Heart left ventricle (tissue), 16 donors: ENCODE measurements at places on chromosomes 3 and 15.

GRCh38 chr3:184345317-184346144 lies 8.1 kb downstream of the FAM131A start:
- peak; percentile 80 for DNase-seq

DNA sequence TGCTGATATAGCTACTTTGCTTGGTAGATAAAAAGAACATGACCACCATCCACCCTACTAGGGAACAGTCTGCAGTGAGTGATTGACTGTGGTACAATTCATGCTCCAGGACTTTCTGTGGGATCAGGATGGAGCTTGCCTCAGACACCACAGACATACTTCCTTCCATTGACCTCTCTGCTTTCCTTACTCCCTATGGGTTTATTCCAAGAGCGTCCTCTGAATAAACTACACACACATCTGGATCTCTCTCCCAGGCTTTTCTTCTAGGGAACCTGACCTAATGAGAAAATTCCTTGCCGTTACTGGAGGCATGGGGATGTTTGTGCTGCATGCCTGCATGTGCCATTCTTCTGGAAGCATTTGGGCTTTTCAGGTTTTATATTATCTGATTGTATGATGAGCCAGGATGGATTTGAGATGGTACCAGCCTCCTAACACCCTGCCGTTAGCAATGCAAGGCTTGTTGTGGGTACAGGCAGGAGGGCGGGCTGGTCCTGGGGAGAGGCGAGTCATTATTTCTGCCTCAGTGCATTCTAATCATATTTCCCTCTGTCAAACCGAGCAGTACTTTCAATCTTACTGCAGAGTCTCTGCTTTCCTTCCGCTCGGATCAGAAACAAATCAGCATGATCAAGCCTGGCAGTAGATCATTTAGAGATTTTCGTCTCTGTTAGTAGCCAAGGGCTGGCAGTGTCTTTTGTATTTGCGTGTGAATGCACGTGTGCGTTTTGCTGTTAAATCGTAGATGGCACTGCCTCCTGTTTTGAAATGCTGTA lies 279.2 kb downstream of the PDCD6IP start:
- DNase-seq = no peak

DNA sequence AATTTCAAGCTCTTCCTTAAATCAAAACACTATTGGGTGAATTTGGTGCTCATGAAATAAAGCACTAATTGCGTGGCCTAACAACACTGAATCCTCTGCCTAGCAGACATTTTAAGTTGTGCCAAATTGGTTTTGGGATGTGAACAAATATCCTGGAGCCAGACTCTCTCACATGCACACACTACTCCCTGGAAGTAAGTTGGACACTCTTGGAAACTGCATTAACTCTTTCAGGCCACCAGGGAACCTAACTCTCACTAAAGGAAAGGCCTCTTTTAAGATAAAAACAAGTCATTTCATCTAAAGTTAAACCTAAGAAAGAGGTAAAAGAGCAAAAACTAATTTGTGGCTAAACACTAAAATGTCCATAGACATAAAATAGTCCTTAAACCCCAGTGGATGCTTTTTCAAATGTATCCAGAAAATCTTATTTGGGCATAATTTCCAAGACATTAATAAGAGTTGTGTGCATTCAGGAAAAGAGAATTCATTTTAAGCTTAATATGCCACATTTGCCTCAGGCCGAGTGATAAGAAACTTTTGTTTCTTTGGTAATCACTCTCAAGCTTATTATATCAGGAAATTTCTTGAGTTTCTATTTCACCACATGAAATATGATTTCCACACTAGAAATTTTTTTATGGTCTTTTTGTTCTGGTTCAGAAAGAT lies 61.8 kb downstream of the ZBTB20 start:
- DNase-seq = no peak

GRCh38 chr3:73503781-73504180 lies 121.0 kb downstream of the PDZRN3 start:
- DNase-seq = no peak

DNA sequence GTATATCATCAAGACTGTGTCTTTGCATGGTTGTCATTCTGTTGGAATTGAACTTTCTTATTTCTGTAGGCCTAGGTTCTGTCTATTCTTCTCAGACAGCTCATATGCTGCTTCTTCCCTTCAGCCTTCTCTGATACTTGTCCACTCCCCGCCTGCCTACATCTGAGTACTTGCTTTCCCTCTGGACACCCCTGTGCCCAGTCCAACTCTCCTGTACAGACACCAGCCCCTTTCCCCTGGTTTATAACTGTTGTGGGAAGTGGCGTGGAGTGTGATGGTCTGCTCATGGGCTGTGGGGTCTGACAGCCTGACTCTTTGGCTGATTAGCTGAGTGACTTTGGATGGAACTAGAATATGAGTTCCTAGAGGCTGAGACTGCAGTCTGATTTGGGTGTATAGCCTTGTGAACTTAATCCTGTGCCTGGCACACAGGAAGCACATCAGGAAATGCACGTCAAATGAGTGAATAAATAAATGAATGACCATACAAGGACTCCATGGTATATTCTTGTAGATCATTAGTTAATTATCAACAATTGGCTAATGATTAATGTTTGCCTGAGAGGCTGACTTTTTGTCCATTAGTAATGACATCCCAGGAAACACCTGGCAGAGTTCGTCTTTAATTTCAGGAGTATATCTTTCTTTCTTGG lies 11.8 kb downstream of the CACNA1D start:
- no peak for DNase-seq

DNA sequence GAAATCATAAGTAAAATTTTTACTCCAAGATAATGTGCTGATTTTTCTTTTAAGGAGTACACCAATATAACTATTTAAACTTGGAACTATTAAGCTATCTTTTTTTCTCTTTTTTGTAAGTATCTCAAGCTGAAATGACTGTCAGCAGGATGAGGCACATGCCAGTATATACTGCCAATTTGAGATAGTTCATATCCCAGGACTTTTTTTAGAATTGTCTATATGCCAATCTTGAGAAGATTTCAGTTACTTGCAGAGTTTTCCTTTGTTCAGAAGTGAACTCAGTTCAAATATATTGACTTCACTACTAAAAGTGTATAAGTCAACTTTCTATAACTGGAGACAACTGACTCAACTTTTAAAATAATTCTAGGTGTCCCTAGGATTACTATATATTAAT lies 181.7 kb upstream of the ZNF717 start:
- no peak for DNase-seq

GRCh38 chr3:184011230-184011876 lies 6.3 kb downstream of the ABCC5 start:
- DNase-seq = no peak

- no peak for DNase-seq
Observed at GRCh38 chr3:10361375-10361774, 40.5 kb upstream of the SEC13 start.

DNA sequence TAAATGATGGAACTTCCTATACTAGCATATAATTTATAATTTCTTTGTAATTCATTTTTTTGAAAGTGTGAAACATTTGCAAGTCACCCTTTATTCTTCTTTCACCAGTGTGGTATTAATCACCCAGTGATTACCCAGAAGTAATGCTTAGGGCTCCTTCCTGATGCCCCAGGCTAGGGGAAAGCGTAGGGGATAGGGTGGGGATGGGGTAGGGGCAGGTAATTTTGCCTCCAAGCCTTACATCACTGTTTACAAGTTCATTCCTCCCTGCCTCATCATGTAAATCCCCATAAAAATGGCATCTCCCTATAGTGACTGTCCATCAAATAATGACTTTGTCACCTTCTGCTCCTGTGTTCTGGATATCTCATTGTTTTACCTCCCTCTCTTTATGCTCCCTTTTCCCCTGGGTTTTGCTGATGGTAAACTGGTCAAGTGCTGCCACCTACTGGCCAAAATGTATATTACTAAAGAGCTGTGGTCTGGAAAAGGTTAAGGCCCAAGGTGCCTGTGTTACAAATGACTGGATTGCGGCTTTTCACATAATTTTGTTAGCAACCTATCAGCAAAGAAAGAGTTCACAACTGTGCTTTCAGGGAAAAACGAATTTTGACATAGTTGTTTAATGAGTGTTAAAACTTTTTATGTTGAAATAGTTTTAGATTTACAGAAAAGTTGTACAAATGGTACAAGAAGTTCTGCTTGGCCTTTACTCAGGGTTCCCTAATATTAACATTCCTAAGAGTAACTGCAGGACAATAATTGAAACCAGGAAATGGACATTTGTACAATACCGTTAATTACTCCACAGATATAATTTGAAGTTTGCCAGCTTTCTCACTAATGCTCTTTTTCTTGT lies 54.7 kb downstream of the ONECUT1 start:
- DNase-seq = no peak

GRCh38 chr15:85306946-85307686 lies 73.3 kb upstream of the AKAP13 start:
- DNase-seq = no peak

GRCh38 chr3:172394692-172395091 lies 53.6 kb downstream of the GHSR start:
- DNase-seq = no peak

DNA sequence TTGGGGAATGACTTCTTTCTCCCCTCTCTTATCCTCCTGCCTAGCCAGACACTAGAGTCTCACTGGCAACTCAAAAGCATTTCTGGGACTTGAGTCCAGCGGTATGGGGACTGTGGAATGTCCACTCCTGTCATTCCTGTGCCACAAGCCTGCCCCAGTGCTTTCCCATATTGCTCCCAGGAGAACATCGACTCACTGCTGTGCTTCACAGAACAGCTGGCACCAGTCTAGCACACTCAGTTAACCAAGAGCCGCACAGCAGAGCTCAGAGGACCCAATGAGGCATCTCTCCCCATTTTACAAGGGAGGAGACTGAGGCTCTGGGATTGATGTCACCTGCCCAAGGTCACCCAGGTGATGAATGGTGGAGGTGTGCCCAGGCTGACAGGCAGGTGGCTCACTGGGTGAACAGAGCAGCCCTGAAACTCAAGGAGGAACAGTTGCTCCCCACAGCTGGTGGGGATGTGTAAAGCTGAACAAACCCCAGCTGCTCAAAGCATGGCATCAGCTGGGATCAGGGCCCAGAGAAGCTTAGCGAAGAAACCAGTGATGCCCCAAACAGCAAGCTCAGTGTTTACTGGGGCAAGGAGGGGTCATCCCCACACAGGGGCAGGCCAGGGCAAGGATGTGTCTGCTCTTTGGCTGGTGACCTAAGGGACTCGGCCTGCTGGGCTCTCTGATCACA lies 35.4 kb upstream of the DUSP7 start:
- peak; percentile 41 for DNase-seq

DNA sequence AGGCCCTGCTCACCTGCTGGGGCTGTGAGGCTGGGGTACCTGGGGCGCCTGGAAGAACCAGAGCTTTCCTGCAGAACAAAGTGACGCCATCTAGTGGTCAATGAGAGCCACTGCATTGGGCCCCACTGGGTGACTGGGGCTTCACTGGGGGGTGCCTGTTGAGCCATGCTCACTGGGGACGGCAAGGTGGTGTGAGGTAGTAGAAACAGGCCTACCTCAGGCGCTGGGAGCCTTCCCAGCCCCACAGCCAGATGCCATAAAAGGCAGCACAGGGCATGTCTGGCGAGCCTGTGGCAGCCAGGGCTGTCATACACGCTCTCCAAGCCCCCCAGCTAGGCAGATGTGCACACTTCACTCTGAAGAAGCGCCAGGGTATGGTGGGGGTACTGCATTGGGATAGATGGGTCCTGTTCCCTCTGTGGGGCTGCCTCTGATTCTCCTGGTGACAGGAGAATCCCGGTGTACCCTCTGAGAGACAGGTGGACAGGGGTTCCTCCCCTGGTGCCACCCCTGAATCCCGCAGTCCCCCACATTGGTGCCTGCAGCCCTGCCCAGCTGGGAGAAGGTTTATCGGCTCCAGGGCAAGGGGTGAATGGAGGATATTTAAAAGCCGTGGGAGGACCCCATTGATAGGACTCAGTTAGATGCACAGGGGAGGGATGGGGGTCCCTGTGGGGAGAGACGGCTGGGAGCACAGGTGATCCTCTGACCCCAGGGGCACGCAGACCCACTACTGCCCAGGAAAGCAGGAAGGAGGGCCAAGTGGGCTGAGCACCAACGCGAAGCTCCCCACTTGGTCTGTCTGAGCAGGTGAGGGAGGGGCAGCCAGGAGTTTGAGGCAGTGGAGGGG lies 178.8 kb downstream of the NSMCE3 start:
- no peak for DNase-seq

- DNase-seq = no peak
Observed at GRCh38 chr3:138092023-138092422, 23.4 kb downstream of the DZIP1L start.

DNA sequence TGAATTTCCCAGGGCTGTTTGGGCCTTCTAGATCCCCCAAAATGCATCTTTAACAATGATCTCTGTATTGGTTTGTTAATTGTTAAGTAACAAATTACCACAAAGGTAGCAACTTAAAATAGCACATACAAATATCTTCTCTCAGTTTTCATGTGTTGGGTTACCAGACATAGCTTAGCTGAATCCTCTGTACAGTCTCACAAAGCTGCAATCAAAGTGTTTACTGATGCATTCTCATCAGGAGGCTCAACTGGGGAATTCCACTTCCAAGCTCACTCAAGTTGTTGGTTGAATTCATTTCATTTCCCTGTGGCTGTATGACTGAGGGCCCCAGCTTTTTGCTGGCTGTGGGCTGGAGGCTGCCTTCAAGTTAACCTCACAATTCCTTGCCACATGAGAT lies 297.6 kb downstream of the RPLP1 start:
- DNase-seq = no peak

DNA sequence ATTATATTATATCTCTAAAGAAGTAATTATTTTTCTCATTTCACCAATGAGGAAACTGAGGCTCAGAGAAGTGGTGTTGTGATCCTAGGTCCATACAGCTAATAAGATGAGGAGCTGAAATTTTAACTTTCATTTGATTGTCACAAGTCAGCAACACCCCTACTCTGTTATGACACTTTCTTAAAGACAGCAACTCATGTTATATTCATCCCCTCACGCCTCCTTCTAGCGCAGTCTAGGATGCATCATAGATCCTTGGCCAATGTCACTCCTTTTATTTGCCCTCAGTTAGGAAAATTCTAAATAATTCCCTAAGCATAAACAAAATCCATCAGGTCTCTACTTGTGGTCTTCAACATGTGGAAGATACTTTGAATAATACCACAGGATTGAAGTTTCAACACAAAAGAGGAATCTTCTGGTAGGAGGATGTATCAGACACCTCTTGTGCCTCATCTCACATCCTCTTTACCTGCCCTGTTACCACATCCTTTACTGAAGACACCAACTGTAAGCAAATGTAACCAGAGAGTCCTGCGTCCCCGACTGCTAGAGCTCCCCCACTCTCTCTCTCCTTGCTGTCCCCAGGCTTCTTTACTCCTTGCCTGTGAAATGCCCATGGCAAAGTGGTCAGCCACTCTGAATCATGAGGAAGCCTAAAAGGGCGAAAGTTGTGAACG lies 53.7 kb downstream of the TRIM42 start:
- DNase-seq = no peak

DNA sequence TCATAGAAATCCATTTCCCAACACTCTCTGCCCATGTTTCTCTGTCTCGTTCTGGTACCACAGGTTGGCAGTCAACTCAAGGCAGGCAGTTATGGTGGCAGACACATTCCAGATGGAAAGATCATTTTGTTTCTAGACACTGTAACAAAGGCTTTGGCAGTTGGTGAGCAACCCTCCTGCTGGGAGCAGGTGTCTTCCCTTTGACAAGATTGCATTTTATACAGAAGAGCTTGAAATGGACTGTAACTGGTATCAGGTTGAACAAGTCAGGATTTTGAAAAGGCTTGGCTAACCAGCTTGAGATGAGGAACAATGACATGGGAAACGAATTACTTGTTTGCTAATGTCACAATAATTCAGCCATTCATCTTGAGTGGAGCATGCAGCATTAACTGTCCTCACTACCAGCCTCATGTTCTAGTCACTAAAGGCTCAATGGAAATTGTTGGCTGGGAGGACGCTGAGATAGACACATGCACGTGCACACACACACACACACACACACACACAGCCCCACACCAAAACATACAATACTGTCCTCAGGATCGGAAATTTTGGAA lies 170.0 kb downstream of the SEMA6D start:
- DNase-seq = no peak
